ENCODE measurements at places on chromosomes 12 and 14.

DNA sequence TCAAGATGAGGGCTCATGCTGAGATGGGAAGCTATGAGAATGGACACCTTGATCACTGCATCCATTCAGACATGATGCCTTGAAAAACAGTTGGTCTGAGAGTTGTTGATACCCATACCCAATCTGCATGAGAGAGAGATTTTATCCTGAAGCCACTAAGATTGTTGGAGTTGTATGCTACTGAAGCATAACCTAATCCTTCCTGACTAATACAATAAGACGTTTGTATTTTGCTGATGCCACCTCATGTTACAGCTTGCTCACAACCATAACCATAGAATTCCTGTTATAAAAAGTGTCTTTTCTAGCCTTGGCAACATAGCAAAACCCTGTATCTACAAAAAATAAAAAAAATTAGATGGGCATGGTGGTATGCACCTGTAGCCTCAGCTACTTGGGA, 12.7 kb upstream of the SERPINA1 start:
- ATAC-seq: peak; percentile 68

DNA sequence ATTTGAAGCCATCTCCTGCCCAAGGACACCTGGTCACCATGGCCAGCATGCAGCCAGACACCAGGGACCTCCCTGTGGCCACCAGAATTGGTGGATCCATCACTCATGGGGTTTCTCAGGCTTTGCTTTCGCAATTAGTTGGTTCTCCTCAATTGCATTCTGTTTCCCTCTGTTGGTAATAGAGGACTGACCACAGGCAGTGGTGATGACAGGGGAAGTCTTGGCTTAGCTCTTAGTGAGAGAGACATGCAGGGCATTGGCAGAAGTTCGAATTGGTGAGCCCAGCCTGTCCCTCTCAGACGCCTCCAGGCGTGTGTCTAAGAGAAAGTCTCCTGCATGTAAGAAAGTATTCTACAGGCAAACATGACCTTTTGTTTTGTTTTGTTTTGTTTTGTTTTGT, 21.3 kb downstream of the HCAR2 start:
- no peak for ATAC-seq

DNA sequence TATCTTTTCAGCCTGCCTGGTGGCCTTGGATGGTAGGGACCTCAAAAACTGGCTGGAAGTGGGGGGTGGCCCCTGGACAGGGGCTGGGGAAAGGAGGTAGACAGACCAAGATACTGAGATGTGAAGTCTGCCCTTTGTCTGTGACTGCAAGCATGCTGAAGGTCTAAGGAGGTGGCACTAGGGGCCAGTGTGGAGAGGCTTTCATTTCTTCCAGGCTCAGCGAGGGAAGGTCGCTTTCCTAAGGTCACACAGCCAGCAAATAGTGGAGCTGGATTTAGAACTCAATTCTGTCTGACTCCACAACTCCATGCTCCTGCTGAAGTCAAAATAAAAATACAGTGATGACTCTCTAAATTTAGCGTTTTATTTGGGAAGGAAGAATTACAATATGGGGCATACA, 11.3 kb upstream of the PLBD2 start:
- no peak for ATAC-seq

GRCh38 chr12:6218347-6218925, 18.2 kb downstream of the CD9 start:
- no peak for ATAC-seq

Measured in SK-N-SH treated with all-trans-retinoic acid at 6 μM for 48 hours (cell line).